ENCODE measurements at places on chromosomes 3 and 15.

DNA sequence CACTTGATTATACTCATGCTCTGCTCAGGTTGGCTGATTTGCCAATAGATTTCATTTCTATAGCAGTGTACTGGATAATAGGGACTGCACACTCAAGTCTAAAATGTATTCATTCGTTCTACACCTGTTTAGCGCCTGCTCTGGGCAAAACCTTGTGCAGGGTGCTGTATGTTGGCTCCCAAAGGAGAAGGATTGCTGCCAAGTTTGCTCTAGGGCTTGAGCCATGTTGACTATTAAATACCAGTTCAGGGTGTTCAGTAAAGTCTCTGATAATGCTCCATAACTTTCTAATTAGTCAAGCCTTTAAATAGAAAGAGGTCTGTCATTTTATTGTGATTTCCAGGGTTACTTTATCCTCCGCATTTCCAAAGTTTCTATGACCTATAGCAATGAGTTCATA lies 470.2 kb downstream of the MAGI1 start:
- no peak for DNase-seq

DNA sequence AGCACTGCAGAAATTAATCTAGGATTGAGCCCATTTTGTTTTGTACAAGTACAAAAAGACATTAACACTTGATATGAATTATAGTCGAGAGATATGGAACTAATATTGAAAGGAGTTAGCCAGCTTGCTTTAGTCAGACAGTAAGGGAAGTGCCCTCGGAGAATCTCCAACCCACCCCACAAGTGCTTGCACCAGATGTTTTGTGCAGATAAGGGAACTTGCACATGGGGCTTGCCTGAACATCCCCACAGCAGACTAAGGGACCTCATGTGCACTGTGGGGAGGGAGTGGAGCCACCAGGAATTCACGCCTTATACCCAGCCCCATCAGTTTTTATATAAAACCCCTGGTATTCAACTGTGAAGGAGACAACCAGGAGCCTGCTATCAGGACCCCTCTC lies 122.3 kb downstream of the EFHB start:
- peak; percentile 98 for DNase-seq

- DNase-seq, result peak; percentile 48
These were observed 56.6 kb upstream of the POMGNT2 start for GRCh38 chr3:43162230-43163084.

GRCh38 chr15:52236013-52236412 lies 44.8 kb upstream of the GNB5 start:
- no peak for DNase-seq

- DNase-seq, result no peak
These were observed 9.4 kb upstream of the EID1 start for GRCh38 chr15:48868536-48868935.

- DNase-seq, result no peak
These were observed 64.3 kb upstream of the SGO1 start for GRCh38 chr3:20250314-20250713.

DNA sequence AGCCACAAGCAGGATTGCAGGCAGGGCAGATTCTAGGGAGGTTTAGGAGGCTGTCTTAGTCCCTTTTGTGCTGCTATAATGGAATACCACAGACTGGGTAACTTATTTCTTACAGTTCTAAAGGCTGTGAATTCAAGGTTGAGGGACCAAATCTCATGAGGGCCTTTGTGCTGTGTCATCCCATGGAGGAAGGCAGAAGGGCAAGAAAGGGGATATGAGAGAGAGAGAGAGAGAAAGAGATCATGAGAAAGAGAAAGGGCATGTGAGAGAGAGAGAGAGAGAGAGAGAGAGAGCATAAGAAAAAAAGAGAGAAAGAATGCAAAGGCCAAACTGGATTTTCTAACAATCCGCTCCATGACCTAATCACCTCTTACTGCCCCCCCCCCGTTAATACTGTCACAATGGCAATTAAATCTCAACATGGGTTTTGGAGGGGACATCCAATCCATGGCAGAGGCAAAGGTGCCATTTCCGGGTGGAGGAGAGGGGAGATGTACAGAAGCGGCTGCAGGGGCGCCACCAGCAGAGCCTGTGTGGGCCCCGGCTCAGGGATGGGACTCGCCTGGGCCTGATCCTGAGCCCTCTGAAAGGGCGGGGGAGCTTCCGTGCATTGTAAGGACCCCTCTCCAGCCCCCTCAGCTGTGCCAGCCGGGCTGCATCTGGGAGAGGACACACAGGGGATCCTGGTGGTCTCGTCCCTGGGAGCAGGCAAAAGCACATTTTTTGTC lies 20.5 kb downstream of the MRPS11 start:
- no peak for DNase-seq

GRCh38 chr3:81462921-81463320 lies 298.5 kb downstream of the GBE1 start:
- DNase-seq, result peak; percentile 43

DNA sequence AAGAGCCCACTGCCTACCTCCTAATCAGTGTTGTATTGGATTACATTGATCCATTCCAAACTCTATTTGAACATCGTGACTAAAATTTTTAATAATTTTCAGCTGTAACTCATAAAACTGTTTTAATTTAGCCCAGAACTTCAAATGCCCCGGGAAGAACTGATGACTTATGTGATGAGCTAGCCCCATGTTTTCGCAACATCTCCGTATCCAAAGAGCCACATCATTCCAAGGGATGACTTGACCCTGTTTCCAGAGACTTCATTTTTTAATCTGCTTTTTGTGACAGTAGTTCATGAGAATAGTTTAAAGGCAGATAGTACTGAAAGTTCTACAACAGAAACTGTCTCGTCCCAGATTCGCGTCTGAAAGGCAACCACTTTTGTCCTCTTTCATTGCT lies 97.4 kb downstream of the STAC start:
- no peak for DNase-seq

DNA sequence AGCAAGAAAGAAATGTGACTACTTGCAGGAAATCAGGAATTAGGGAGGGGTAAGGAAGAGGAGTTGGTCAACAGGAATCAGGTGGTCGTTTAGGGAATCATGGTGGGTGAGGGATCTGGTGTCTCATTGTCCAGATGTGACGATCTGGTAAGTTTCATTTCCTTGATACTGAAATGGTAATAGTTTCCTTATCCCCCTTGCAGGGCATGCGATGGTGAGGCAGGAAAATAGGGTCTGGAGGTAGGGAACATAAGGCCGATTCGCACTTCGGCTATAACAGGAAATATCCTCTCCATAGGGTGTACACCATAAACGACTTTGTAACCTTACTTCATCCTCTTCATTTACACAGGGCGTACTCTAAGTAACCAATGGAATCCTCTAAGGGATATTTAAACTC lies 574 bp upstream of the LRRC34 start:
- peak; percentile 19 for DNase-seq

- DNase-seq, result peak; percentile 80
These were observed 4.3 kb upstream of the TSEN2 start for GRCh38 chr3:12479919-12480427.

DNA sequence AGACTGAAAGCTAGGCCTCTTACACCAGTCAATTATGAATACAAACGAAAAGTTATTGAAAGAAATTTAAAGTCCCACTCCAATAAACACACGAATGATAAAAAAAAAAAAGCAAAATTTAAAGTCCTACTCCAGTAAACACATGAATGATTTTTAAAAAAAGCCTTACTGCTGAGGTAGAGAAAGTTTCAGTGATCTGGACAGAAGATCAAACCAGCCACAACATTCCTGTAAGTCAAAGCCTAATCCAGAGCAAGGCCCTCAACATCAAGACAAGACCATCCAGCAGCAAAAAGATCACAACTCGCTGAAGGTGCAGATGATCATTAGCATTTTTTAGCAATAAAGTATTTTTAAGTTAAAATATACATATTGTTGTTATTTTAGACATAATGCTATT lies 95.6 kb upstream of the LIPC start:
- DNase-seq, result no peak

DNA sequence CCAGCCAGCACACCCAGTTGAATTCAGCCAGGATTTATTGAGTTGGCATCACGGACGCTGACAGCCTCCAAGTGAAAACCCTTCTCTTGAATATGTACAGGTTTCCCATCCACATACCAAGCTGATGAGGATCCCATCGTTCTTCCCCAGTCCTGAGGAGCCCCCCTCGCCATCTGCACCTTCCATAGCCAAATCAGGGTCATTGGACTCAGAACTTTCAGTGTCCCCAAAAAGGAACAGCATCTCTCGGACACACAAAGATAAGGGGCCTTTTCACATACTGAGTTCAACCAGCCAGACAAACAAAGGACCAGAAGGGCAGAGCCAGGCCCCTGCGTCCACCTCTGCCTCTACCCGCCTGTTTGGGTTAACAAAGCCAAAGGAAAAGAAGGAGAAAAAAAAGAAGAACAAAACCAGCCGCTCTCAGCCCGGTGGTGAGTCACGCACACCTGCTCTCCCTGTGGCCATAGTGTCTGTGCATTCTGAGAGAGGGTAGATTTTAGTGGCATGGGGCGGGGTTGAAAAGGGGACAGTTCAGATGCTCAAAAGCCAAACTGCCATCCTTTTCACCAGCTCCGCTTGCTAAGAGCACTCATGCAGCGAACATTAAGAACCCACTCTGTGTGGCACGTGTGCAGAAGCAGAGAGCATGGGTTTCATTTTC lies 51.2 kb downstream of the KLHL25 start:
- no peak for DNase-seq

GRCh38 chr3:183884097-183884426 lies 618 bp downstream of the PARL start:
- peak; percentile 43 for DNase-seq

DNA sequence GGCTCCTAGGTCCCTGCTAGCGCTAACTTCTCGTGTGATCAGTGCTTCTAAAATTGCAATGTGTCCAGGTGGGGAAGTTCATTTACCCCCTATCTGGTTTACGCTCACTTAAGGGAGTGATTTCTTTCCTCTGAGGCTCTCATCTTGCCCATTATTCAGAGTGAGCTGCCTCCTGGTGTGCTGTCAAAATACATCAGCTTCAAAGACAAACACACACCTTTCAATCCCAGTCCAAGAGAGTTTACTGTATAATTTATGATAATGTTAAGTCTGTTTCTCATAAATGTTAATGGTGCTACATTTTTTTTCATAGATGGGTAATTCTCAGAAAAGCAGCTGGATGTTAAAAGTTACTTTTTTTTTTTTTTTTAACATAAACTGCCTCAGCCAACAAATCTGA lies 112.3 kb downstream of the RORA start:
- DNase-seq, result no peak

- no peak for DNase-seq
These were observed 10.6 kb upstream of the ITPKA start for GRCh38 chr15:41483115-41483514.

DNA sequence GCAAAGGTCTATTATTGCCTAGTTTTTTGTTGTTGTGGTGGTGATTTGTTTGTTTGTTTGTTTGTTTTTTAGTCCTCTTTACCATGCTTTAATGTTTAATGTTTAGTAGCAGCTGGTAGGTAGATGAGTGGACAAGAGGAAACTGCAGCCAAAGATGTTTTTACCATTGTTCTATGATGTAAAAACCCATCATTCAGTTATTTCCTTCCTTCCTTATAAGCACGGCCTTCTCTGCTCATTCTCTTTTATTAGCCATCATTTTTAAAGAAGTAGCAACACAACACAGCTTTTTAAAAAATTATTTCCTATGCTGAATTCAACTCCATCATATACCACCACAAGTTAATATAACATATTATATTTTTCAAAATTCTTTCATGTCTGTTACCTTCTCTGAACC lies 58.5 kb upstream of the BOC start:
- DNase-seq, result no peak

DNA sequence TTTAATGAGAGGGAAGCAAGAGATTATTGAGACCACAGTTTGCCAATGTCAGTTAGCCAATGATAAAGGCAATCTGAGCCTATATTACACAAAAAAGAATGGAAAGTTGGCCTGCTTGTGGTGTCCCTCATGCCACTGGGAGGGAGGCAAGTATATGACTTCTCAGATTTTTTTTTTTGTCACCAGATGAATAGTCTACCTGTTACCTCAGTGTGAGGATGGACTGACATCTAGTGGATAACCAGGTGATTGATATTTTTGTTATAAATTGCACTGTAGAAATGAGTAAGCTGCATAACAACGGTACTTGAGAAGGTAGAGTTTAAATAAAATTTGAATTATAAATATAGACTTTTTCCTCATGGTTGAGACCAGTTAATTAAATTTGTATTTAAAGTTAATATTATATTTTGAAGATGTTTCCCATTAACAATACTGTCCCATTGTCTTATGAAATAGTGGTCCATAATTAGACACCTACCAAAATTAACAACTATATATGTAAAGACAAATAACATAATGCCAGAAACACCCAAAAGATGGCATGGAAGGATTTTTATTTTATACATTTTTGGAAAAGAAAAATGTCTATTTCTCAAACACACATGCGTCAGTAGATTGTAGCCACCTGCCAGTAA lies 237.8 kb upstream of the GADL1 start:
- DNase-seq, result peak; percentile 56

DNA sequence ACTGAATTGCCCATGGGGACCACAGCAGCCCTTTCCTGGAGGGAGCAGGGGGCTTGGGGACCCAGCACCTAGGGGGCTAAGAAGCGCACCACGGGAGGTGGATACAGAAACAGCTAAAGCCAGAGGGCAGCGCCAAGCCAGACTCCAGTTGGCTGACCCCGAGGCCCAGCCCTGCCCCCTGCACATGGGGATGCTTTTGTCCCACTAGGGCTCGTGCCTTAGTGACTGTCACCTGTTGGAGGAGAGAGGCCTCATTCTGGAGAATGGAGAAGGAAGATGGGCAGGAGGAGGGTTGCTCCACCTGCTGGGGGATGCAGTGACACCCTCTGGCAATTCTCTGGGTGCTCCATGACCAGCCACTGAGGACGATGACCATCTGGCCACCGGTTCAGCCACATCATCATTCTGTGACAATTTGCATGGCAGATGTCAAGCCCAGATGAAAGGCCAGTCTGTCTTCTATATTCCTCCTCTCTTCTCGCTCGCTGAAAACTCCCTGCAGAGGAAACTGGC lies 167.8 kb upstream of the TLE3 start:
- no peak for DNase-seq

DNA sequence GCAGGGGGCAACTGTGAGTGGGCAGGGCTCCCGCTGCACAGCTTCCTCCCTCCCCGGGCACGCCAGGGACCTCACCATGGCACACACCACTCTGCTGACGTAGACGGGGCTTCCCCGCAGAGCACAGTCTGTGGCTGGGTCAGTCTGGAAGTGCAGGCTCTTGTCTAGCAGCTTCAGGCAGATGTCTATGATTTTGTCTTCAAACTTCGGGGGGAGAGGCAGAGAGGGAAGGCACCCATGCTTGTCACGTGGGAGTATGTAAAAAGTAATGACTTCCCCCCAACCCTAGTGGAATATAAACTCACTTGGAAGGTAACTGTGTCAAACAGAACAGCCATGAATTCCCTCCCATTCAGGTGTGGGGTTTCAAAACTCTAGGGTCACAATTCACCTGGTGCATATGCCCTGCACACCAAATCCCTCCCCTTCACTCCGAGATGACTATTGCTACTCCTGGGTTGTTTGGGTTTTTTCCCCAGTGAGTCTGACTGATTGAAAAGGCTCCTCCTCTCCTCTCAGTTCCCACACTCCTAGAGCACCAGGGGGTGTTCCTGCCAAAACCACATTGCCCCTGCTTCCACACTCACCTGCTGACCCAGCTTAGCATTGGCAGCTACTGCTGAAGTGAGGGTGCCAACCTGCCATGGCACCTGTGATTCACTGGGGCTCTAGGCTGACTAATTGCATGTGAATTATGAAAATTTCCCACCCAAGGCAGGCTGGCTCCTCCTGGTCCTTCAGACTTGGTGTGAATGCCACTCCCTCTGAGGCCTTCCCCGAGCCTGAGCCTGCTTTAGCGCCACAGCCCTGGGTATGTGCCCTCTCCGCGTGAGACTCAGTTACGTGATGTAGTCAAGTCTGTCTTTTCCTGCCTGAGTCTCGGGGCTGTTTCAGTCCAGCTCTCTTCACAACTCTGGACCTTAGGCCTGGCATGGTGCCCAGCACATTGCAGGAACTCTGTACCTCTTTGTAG lies 13.0 kb downstream of the TGM5 start:
- no peak for DNase-seq

Data from hematopoietic multipotent progenitor cell treated with erythropoietin and hydrocortisone succinate and interleukin-3 and kit ligand, for 6 days (in vitro differentiated cells).